ENCODE measurements at places on chromosomes 2 and 18.

DNA sequence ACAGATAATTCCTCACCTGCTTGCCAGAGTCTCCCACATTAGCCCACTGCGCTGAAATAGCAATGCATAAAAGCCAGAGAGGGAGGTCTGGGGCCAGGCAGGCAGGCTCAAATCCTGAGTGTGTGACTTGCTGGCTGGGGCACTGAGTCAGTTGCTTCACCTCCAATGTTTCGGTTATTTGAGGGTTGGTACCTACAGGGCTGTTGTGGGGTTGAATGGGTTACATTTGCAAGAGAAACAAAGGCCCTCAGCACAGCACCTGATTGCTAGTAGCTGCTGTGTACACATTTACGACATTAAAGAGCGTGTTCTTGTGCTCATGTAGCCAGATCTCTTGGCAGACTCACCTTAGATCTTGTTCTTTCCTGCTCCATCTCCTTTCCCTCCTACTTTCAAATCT, 34.1 kb upstream of the FAM110C start:
- no peak for DNase-seq

DNA sequence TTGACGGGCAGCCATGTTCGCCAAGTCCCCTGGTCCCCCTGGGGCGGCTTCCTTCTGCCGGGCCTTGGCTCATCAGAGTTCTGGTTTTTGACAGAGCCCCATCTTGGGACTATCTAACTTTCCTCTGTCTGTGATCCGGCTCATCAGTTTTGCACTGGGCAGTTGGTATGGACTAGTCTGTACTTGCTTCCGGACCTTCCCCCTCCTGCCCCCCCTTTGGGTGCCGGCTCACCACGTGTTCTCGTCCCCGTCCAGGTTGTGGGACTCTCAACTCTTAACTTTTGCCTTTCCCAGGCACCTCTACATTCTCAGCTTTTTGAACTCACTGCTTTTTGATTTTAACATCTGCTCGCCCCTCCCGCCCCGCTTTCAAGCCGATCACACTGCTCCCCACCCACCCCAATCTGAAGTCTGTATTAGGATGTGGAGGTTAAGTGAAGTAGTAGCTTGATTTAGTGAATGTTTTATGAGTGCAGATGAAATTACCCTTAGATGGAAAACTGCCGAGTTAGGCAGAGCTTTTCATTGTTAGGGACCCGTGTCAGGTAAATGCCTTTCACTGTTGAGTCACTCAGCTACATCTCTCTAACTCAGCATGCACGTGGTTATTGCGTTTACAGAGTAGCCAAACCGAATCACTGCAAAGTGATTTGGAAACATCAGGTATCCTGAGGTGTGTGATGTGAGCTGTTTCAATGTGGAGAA, 874 bp downstream of the WDR43 start:
- no peak for DNase-seq

GRCh38 chr18:47260120-47260923, 8.9 kb upstream of the SKOR2 start:
- DNase-seq: no peak

DNA sequence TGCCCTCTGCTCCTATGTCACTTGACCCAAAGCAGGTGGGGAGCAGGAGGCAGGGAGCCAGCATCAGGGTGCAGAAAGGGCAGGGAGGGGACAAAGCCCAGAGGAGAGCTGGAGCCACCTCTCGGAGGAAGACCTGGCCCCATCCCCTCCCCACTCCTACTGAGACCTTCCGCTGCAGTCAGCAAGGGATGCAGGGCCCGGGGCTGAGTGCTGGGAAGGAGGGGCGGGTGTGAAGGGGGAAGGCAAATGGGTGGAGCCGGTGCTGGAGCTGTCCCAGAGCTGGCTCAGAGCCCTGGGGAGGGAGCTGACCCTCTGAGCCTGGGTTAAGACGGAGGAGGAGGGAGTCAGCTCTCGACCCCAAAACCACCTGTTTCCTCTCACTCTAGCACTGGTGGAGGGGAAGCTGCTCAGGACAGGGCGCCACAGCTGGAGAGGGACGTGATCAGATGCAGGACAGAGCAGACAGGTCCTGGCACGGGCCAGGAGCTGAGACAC, 33.8 kb downstream of the HS1BP3 start:
- no peak for DNase-seq

DNA sequence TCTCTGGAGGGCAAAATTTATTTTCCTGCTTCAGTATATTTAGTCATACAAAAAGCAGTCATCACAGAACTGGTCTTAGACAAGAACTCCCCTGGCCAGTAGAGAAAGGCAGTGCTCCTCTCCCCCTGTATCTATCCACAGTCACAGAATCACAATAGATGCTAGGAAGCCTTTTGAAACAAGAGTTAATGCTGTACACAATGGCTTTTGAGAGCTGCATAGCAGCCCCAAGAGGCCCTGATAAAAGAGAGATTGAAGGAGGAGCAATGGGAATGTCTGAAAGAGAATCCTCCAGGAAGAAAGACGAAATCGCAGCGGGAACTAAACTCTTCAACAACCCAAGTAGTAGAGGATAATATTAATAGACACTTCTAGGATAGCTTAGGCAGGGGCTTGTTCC, 330.2 kb downstream of the RBM43 start:
- no peak for DNase-seq

DNA sequence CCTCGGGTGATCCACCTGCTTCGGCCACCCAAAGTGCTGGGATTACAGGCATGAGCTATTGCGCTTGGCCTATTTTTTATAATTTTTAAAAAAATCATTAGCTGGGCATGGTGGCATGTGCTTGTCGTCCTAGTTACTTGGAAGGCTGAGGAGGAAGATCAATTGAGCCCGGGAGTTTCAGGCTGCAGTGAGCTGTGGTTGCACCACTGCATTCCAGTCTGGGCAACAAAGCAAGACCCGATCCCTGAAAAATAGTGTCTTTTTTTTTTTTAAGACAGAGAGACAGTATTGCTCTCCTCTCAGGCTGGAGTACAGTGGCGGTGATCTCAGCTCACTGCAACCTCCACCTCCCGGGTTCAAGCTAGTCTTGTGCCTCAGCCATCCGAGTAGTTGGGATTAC, 4.8 kb downstream of the SSB start:
- no peak for DNase-seq

- DNase-seq: no peak
Observed at GRCh38 chr2:172088245-172089004, 3.1 kb downstream of the DLX1 start.
